ENCODE measurements at places on chromosomes 6 and 20.

DNA sequence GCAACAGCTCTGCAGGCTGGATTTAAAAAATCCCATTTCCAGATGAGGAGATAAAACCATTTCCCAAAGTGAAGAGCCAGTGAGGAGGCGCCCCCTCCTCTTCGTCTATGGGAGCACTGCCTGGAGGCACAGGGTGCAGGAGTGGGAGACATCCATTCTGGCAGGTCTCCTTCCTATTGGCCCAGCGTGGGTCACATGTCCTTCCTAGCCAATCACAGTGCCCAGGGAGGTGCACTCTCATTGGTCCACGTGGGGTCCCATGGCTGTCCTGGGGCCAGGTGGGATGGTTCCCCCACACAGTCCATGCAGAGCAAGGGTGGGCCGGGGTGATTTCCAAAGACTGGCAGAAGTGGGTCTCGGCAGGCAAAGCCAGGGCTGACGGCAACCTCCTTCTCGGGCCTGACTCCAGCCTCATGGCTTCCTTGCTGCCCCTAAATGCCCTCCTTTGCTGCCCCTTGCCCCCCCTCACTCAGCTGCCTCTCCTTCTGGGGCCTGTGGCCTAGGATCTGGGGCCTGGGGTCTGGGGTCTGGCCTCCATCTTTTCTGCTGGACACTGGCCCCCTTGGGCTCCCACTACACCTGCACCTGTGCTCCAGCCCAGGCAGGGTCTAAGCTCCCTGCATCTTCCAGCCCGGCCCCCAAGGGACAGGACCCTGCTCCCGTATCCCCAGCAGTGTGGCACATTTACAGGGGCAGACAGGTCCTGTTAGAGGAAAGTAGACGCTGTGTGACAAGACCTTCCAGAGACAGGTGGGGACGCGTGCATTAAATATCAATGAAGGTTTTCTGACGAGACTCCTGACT is 231.7 kb downstream of the TAF4 start:
- no peak for DNase-seq

DNA sequence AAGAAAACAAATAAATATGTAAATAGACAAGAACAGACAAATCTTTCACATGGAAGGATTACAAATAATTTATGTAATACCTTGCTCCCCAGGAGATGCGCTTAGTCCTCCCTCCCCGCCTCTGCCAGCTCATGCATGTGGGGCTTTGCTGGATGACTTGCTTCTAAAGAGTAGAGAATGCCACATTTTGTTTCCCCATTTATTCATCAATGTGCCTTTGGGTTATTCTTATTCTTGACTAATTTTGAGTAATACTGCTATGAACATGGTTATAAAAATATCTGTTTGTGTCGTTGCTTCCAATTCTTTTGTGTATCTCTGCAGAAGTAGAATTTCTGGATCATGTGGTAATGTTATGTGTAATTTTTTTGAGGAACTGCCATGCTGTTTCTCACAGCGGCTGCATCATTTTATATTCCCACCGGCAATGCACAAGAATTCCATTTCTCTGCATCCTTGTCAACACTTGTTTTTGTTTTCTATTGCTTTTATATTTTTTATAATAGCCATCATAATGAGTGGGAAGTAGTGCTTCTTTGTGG is 23.8 kb upstream of the DUSP22 start:
- DNase-seq: no peak

DNA sequence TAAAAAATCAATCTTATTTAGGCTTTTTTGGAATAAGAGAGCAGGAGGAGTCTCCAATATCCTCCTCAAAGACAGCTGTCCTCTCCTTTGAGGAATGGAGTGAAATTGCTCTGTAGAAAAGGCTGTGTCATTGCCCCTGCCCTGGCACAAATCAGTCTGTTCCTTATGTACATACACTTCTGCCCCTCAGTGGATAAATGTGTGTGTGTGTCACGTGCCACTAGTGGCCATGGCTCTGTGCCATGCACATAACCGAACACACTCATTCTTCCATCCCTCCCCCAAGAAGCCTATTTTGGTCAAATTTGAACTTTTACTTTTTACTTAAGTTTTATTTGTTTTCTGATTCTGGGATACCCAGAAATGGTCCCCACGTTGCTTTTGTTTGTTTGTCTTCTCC is 49.2 kb downstream of the ANKS1A start:
- no peak for DNase-seq

GRCh38 chr6:79071547-79071946 is 6.5 kb downstream of the PHIP start:
- DNase-seq: no peak

DNA sequence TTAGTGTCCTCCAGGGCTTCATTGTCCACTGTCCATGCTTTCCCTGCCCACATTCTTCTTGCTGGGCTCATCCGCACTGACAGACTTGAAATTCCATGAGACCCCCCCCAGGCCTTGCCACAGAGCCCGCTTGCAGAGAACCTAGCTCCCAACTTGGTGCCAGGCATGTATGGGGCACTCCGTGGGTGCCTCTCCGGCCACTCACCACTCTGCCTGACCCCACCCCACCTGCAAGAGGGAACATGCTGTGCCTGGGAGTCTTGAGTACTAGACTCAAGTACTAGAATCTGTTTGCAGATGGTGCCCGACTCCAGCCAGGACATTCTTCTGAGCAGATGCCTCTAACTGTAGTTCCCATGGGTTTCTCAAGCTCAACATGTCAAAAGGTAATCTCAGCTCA is 47.9 kb downstream of the TRERF1 start:
- DNase-seq: no peak

- DNase-seq: no peak
Observed at GRCh38 chr20:16349523-16350260, 223.6 kb downstream of the KIF16B start.

- DNase-seq: no peak
Observed at GRCh38 chr20:40891351-40891750, 137.3 kb upstream of the TOP1 start.
